Left ventricle myocardium superior (tissue), 1 donor: ENCODE measurements at places on chromosomes 12 and 14. TPM values are rescaled to one million over a fixed set of nuclear protein-coding genes. Genes with fewer than 3 reads are reported as not detected.

DNA sequence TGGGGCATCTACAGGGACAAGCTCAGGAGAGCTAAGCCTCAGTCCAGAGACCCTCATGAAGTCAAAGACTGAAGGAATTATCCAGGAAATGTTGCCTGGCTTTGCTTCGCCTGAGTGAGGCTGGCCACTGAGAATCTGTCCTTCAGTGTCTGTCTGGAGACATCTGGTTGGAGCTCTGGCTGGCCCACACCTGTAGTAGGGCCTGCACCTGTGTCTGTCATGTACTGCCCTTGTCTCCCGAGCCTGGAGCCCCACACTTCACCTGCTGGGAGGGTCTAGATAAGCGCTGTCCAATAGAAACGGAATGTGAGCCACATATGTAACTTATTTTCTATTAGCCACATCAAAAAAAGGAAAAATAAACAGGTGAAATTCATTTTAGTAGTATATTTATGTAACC, 9.9 kb upstream of the HDAC7 start:
- DNase-seq, result no peak

- no peak for DNase-seq
Measured at GRCh38 chr14:92706386-92706785, 42.0 kb downstream of the LGMN start.

ZDHHC22 gene
- not detected for total RNA-seq

TAS2R8 gene
- not detected for total RNA-seq

GRCh38 chr12:67704071-67704470, 55.5 kb downstream of the DYRK2 start:
- no peak for DNase-seq

- DNase-seq, result no peak
Measured at GRCh38 chr12:76155157-76155670, 70.7 kb upstream of the NAP1L1 start.

CYP27B1 gene
- total RNA-seq, result not detected

ZBTB25 gene
- 17.1 TPM for total RNA-seq

GRCh38 chr12:107759410-107759809, 1.5 kb downstream of the PRDM4 start:
- no peak for DNase-seq

- no peak for DNase-seq
Measured at GRCh38 chr12:112514926-112515642, 96.3 kb downstream of the PTPN11 start.

DNA sequence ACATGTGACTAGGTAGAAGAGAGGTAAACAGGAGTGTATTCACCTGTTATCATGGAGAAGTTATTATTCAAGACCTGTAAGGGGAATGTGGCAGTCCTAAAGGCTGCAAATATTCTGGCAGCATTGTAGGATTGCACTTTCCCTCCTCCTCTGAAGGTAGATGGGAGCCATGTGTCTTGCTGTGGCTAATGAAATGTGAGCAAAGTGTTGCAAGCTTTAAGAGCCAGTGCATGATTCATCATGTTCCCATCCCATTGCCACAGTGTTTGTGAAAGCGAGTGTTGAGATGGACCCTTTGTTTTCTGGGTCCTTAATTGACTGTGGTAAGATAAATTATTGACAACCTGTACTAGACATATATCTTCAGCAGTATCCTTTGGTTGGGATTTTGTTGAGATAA, 128.7 kb downstream of the RGS6 start:
- DNase-seq, result no peak

GLIPR1L1 gene
- total RNA-seq, result not detected

FLRT2 gene
- total RNA-seq, result 4.6 TPM

- DNase-seq, result no peak
Measured at GRCh38 chr12:75981247-75982168, 50.1 kb downstream of the PHLDA1 start.

SERPINA12 gene
- not detected for total RNA-seq

KRT71 gene
- total RNA-seq, result not detected

DNA sequence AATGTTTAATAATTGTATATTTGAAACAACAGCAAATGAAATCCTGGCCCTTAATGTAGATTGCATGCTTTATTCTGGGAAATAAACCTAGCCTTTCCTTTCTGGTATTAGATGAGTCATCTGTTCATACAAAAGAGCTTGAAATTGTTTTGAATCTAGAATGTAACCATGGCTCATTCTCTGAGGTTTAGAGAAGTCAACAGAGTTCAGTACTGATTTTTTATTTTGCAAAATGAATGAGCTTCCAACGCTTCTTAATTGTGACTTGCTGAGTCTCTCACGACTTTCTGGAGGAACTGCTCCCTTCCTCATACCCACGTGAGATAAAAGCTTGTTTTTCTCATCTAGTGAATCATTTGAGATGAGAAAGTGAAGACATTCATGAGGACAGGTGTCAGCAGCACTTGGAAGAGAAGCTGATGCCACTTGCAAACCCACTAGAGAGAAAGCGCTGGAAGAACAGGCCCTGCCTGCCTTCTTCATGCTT, 509.6 kb downstream of the VRK1 start:
- no peak for DNase-seq

RACGAP1 gene
- 3.4 TPM for total RNA-seq

HOTAIR gene
- total RNA-seq, result not detected

- no peak for DNase-seq
Measured at GRCh38 chr12:89863493-89863938, 154.9 kb upstream of the ATP2B1 start.

DNA sequence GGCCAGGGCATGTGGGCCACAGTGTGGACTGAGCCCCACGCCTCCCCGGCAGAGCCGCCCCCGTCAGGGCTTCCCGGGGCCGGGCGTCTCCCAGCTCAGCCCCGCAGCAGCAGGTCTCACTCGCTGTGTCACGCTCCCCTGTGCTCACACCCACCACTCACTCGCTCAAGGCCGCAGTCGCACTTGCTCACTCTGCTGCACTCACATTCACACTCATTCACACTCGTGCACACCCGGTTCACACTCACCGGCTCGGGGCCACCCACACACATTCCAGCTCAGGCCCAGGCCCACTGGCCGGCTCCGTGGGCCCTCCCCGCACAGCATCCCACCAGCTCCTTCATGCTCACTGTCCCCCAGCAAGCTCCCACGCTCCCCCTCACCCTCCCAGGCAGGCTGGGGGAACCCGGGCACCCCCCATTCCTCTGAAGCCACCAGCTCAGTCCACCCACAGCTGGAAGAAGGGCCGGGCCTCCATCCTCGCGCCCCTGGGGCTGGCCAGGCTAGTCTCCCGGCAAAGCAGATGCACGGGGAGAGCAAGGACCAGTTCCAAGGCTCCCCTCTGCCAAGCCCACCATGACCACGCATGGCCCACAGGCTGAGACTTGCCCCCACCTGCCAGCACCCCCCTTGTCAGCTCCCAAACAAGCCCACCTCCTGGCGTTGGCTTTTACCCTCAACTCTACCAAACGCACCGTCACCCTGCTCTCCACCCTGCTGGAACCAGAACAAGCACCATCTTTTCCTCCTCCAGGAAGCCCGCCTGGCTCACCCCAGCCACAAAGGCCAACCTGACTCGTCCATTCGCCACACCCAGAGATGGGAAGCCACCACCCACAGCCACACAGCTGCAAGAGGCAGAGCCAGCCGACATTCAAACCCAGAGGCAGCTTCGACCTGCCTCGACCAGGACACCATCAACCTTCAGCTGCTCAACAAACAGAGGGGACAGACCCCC, 28.0 kb downstream of the NCOR2 start:
- peak; percentile 30 for DNase-seq

RESF1 gene
- total RNA-seq, result 24.8 TPM

- no peak for DNase-seq
Measured at GRCh38 chr14:90321891-90322290, 9.8 kb downstream of the NRDE2 start.

MON2 gene
- 17.6 TPM for total RNA-seq

DNA sequence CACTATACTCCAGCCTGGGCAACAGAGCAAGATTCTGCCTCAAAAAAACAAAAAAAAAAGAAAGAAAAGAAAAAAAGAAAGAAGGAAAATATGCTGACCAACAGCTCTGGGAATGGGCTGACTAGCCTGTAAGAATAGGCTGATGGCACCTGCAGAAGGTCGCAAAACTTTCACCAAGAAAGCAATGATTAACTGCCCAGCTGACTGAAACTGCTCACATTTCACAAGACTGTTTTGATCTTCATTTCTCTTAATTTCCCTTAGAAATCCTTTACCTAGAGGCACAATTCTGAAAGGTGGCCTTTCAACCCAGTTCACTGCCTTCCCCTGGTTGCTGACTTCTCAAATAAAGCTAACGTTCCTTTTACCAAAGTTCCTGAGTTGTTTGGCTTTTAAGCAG, 12.4 kb downstream of the BEST3 start:
- DNase-seq, result no peak

SIX1 gene
- not detected for total RNA-seq

SLC22A17 gene
- total RNA-seq, result 10.7 TPM

- DNase-seq, result no peak
Measured at GRCh38 chr14:34257505-34257904, 204.5 kb downstream of the SPTSSA start.

UBC gene
- 1,197 TPM for total RNA-seq

GRCh38 chr12:131352296-131352900, 358.5 kb upstream of the SFSWAP start:
- no peak for DNase-seq

SLC38A1 gene
- 161 TPM for total RNA-seq

- no peak for DNase-seq
Measured at GRCh38 chr12:28374556-28374955, 184.3 kb downstream of the CCDC91 start.

DNA sequence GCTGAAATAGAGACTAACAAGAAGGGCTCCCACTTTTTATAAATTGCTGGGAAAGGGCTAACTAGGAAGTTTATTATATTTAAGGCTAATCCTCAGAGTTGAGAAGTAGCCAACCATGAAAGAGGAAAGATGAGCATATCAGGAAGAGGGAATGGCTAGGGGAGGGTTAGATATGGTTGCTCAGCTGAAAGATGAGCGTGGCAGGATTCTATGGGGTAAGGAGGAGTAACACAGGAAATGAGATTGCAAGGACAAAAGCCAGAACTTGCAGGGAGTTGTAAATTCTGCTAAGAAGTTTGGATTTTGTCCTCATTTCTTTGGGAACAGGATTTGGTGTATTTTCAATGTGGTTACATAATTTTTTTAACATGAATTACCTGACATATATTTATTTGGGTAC, 127.4 kb upstream of the ATP2B1 start:
- DNase-seq, result no peak

GRCh38 chr12:110203546-110203945, 77.5 kb upstream of the ATP2A2 start:
- DNase-seq, result no peak

SLCO1B1 gene
- not detected for total RNA-seq

- no peak for DNase-seq
Measured at GRCh38 chr14:36194663-36195062, 18.1 kb upstream of the PTCSC3 start.

- DNase-seq, result no peak
Measured at GRCh38 chr14:22554498-22555383, 34.3 kb downstream of the DAD1 start.

GRCh38 chr12:74481078-74481477, 56.6 kb upstream of the ATXN7L3B start:
- no peak for DNase-seq

DNA sequence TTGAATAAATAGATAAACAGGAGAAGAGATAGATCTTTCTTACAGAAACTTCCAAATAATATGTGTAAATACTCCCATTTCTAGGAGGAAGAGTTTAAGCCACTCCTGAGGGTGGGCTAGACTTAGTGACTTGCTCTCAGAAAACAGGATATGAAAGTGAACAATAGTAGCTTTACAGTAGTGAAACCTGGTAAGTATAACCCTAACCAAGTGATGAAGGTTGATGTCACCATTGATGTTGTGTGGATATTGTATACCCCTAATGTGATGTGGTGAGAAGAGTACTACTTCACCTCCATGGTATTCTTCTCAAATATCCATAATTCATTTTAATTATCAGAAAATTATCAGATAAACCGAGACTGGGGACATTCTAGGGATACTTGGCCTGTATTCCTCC, 20.9 kb downstream of the AKAP6 start:
- DNase-seq, result no peak

PAWR gene
- 17.3 TPM for total RNA-seq

LGR5 gene
- total RNA-seq, result not detected

DNA sequence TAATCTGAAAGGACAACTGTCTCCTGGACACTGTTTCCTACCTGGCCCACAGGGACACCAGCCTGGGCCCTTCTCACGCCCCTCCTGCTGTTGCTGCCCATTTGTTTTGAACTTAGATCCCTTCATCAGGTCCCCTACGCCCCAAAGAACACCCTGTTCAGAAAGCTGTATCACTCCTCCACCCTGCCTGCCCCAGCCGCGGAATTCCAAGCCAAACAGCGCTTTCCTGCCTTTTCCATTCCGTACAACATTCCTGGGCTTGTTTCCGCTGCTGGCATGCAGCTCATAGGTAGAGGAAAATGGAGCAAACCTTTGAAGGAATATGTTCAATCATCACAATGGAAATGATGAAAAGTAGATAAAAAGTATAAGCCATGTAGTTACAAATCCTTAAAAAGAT, 12.8 kb upstream of the GSG1 start:
- peak; percentile 37 for DNase-seq

DNA sequence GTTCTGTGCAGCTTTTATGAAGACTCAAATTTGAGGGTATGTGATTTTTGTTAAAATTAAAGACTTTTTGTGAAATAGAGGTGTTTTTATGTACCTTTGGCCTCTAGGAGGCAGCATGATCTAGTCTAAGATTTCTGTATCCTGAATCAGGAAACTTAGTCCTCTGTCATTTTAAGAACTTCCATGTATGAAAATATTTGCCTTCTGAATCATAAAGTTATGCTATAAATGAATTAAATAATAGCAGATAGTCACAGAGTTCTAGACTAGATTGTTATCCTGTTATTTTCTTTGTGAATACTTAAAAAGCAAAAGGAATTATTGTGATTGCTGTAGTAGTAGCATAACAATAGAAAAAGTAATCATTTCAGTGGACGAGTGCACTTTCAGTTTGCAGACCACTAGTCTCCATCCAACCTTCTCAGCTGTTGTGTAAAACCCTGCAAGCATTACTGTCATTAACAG, 56.3 kb downstream of the FGD4 start:
- DNase-seq, result no peak

- no peak for DNase-seq
Measured at GRCh38 chr12:115810122-115810901, 467.2 kb downstream of the MED13L start.

ETFBKMT gene
- total RNA-seq, result 7.9 TPM

CLEC4E gene
- 2.5 TPM for total RNA-seq

DNA sequence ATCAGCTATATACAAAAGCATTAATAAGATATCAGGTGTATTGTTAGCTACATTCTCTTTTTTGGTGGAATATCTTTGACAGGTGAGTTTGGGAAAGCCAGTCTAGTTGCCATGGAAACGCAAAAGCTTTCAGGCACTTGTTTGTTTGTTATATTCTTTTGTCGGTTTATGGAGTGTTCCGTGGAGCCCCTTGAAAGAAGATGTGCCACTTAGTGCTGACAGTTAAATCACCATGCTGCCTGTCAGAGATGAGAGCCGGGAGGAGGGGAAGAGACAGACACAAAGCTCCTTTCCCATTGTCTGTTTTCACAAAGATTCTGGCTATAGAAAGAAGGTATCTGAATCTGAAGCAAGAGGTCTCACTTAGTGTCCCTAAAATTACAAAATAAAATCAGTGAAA, 170.8 kb downstream of the SNAPC1 start:
- DNase-seq, result no peak

CPM gene
- 6.6 TPM for total RNA-seq

POTEM gene
- total RNA-seq, result not detected
